Anterior cingulate cortex (tissue), 58 donors: ENCODE measurements at places on chromosomes 6 and 20.
A peak's percentile ranks its signal among the peaks of the same experiment; 100 is the strongest.

- DNase-seq, result no peak
These were observed 141.0 kb downstream of the TBXT start for GRCh38 chr6:166026586-166027126.

DNA sequence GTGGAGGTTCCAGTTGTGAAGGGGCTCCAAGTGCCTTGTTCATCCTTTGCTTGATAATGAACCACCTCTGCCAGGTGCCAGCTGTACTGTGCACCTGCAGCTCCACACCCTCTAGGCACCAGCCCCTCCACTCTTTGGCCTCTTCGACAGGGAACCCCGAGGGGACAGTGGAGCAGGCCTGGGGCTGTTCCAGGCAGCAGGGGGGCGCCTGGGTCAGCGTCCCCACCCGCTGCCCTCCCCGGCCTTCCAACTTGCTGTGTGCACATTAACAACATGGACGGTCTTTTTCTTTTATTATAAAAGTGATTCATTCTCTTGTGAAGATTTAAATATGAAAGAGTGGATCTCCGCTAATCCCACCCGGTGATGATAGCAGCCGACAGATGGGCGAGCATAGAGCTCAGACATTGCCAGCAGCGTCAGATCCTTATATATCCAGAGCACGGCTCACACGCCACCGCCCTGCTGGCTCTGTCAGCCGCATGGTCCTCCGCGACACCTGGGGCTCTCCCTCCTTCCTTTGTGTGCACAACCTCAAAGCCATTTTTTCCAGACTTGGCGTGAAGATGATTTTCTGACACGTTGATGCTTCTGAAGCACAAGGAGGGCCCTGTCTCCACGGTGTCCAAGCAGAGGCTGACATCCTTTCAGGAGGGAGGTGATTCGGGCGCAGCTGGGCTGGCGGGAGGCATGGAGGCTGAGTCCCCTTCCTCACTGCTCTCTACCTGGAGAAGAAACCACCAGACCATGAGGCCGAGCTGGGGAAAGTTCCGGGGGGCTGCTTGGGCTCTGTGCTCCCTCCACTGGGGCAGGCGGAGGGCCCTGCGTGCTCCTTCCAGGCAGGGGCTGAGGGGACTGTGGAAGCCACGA lies 22.2 kb upstream of the MRGBP start:
- peak; percentile 38 for DNase-seq

GRCh38 chr6:160013987-160014868 lies 45.3 kb downstream of the IGF2R start:
- DNase-seq, result no peak

DNA sequence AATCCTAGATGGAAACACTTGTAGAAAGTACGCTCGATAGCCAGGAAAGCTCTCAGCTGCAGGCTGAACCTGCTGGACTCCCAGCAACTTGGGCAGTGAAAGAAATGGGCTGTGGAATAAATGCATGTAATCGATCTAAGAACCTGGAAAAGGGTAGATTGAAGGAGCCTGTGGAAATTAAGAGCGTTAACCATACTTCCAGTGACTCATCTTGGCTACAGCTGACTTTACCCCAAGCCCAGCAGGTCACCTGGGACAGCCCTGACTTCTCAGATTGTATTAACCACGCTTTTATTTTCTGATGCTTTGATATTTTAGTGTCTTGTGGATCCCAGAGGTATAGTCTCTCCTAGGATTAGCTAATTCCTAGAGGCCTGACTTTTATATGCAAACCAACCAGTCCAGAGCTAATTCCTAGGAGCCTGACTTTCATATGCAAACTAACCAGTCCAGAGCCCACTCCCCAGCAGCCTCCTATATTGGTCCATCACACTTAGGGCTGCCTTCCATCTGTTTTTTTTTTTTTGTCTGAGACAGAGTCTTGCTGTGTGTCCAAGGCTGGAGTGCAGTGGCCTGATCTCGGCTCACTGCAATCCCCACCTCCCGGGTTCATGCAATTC lies 86.3 kb downstream of the GMPR start:
- no peak for DNase-seq

DNA sequence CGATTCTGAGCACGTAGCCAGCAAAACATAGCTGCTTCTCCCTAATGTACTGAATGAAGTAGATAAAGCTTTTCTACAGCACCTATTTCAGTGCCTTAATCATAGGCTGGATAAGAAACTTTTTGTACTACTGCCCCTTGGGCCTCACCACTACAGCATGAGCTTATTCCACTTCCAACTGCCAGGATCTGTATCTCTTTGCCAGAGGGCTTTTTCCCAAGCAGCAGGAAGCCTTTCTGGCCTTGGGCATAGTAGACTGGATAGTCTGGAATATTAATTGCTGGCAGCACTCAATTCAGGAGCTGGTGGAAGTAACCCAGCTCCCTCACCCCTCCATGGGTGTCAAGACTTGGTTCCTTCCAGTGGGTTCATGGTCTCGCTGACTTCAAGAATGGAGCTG lies 43.6 kb downstream of the ANKEF1 start:
- no peak for DNase-seq

DNA sequence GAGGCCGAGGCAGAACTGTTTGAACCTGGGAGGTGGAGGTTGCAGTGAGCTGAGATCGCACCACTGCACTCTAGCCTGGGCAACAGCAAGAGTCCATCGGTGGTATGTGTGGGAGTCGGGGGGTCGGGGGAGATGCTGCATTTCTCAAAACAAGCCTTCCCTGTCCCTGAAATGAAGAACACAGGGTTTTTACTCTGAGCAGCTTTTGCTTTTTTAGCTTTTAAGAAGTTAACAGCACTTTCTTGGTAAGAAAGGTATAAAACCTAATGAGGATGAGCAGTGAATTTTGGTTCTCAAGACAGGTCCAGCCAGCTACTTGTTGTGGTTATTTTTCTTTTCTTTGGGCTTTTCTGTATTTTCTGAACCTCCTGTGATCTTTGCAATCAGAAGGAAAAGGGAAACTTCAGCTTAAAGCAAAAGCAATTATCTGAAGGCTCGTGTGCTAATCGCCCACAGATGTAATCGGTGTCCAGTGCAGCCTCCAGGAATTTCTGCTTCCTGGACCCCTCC lies 3.7 kb downstream of the RPL10A start:
- DNase-seq, result no peak

DNA sequence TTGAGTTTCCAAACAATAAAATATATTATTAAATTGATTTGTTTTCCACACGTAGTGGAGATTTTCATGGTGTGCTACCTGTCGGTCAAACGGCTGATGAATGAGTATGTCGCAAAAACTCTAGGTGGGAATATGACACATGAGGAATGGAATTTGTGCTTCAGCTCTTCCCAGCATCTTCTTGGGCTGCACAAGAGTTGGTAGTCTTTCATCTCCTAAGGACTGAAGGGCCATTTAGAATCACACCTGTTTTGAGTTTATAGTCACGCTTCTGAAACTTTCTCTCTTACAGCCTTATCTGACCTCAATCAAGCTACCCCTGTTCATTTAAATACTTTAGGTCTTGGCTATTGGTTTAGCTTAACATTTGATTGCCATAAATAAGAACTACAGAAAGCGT lies 157.7 kb upstream of the AKAP12 start:
- DNase-seq, result no peak

- DNase-seq, result no peak
These were observed 41.8 kb downstream of the C6orf58 start for GRCh38 chr6:127618729-127619128.

GRCh38 chr20:38346247-38346651 lies at the start of gene LBP:
Gene LBP (plus strand): TSS chr20:38346482. CDS start chr20:38346517, 35 bp downstream.
- DNase-seq, result no peak
